NCI-H1105 treated with DMSO at 0.1 percent for 48 hours (cell line): ENCODE measurements at places on chromosomes 12 and 14.
A peak's percentile ranks its signal among the peaks of the same experiment; 100 is the strongest.

GRCh38 chr14:104460791-104461651, 118.5 kb upstream of the C14orf180 start:
- DNase-seq, result no peak

GRCh38 chr14:106694638-106695393, 1168.4 kb downstream of the TMEM121 start:
- DNase-seq, result peak; percentile 41

DNA sequence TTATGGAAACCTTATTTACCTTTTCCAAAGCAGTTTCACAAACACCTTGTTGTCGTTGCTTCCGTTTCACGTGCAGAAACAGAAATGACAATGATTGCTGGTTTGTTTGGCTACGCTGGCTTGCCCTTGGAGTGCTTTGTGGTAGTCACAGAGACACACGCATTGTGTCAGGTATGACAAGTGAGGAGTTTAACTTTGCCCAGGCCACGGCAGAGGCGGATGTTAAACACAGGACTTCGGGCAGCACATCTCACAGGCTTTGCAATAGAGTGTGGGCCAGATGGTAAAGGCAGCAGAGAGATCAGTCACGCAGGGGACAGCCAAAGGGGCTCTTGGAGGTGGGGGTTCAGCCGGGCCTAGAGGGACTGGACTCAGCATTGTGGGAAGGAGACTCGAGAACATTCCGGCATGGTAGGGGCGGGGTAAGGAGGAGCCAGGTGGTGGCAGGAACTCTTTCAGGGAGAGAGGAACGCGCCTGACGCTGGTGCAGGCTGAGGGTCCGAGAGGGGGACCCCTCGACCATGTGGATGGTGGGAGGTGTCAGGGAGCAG, 59.8 kb upstream of the KCNA1 start:
- no peak for DNase-seq

GRCh38 chr12:130870442-130871285, 1.2 kb upstream of the RAN start:
- no peak for DNase-seq

GRCh38 chr12:76031081-76031413, 529 bp downstream of the PHLDA1 start:
- peak; percentile 77 for DNase-seq

DNA sequence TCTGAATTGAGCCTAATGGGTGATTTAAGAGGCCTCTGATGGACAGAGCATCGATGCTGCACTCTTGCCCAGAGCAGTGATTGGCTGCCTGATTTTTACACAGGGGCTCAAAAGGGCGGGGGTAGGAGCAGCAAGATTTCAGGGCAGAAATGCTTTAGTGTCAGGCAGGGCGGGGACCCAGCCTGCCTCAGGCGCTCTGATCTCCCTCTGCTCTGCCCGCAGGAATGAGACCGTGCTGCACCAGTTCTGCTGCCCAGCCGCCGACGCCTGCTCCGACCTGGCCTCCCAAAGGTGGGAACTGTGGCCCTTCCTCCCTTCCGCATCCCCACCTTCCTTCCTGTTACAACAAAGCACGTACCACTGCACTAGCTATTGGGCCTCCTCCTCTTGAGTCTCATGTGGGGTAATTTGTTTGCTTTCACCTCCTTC, 32.4 kb downstream of the IQSEC3 start:
- DNase-seq, result no peak

- DNase-seq, result no peak
Measured at GRCh38 chr12:29437575-29437974, 56.6 kb upstream of the ERGIC2 start.

DNA sequence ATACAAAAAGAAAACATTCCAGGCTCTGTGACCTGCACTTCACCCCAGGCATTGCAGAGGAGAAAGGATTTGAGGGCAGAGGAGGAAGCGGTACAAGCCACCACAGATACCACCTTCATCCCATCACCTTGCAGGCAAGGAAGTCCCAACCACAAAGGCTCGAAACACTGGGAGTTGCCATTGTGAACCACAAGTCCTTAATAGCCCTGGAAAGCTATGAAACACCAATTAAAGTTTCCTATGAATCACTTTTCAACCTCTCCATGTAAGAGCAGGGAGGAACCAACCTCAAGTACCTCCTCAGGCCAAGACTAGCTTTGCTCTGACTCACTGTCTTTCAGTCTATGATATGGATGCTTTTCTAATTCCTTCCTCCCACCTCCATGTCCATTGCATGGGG, 27.0 kb downstream of the MAP3K9 start:
- DNase-seq, result no peak

DNA sequence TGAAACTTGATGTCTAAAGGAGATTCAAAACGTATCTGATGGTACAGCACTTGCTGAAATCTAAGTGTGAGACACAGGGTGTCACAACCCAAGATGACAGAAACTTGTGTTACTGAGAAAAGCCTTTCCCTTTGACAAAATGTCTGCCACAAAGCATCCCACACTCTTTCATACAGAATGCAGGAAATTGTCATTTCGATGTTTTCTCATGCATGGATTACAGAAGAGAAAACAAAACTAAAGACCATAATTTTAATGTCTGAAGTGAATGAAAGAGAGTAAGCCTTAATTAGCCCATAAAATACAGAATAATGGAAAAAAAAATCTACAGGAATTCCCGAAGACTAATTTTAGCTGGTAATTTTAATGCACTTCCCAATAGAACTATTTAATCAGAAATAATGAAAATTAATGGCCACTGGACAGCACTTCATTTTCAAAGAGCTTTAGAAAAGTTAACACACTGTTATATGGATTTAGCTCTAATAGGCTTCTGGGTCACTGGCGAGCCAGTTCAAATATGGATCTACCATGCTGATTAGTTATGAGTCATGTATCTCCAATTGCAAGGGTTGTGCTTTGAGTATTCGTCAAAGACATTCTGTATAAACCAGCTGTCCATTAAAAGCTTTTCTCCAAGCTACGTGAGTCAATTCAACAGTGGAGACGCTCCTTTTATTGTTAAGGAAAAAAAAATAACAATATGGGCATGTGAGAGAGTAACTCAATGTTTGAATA, 656.7 kb downstream of the SLC16A7 start:
- no peak for DNase-seq

DNA sequence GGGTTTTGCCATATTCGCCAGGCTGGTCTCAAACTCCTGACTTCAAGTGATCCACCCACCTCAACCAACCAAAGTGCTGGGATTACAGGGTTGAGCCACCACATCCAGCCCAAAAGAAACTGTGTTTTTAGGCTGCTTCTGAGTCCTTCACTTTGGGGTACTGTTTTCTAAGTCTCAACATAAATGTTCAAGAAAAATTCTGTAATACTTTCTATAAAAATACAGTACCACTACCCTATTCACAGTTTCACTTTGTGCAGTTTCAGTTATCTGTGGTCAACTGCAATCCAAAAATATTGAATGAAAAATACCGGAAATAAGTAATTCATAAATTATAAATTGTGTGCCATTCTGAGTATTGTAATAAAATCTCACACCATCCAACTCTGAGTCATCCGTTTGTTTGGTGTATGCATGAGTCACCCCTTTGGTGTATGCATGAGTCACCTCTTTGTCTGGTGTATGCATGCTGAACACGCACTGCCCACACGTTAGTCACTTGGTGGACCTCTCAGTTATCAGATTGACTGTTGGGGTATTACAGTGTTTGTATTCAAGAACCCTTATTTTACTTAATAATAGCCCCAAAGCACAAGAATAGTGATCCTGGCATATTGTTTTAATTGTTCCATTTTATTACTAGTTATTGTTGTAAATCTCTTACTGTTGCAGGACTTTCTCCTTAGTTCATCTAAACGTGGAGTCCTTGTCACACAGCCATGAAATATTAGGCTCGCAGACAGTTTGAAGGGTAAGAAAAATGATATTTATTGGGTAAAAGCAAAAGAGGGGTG, 190.2 kb downstream of the FSCB start:
- no peak for DNase-seq

GRCh38 chr12:32870716-32871115, 25.9 kb downstream of the PKP2 start:
- no peak for DNase-seq

GRCh38 chr14:50320283-50320682, 8.2 kb downstream of the DMAC2L start:
- no peak for DNase-seq

GRCh38 chr14:86987966-86988365, 1005.0 kb downstream of the GALC start:
- no peak for DNase-seq

DNA sequence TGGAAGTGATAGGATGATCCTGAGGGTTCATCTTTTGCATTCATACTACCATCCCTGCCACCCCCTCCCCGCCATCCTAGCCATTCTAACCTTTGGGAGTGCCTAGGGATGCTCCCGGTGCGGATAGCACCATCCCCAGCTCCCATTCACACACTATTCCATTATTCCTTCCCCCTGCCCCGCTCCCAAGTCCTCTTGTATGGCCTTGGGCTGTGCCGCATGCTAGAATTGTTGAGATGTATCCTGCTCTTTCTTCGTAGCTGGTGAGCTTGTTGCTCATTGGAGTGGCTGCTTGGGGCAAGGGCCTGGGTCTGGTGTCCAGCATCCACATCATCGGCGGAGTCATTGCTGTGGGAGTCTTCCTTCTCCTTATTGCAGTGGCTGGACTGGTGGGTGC, 644 bp downstream of the TSPAN31 start:
- no peak for DNase-seq

GRCh38 chr14:49114161-49114893, 471.9 kb downstream of the RPS29 start:
- DNase-seq, result no peak

DNA sequence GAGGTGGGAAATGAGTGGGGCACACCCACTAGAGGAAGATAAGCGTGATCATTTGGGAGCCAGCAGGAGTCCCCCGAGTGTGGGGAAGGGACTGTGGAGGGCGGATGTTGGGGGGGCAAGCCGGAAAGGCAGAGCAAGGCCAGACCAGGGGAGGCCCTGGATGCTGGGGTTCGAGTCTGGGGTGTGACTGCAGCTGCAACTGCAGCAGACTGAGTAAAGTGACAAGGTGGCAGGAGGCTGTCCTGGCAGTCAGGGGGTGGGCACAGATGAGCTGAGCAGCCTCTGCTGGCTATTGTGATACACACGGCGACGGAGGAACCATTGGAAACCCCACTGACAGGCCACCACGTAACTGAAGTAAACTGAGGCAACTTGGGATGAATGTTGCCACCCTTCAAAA, 110.2 kb downstream of the LGMN start:
- no peak for DNase-seq

GRCh38 chr12:15230137-15230536, 8.9 kb upstream of the RERG start:
- DNase-seq, result no peak

GRCh38 chr12:76143343-76144244, 59.1 kb upstream of the NAP1L1 start:
- DNase-seq, result peak; percentile 34

DNA sequence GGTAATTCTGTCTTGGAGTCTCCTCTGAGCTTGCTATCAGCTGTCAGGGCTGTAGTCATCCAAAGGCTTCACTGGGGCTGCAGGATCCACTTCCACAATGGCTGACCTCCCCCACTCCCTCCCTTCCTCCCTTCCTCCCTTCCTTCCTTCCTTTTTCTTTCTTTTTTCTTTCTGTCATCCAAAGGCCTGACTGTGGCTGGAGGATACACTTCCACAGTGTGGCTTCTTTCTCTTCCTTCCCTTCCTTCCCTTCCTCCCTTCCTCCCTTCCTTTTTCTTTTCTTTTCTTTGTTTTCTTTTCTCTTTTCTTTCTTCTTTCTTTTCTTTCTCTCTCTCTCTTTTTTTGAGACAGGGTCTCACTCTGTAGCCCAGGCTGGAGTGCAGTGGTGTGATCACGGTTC, 30.6 kb downstream of the ARF6 start:
- no peak for DNase-seq

GRCh38 chr12:81257947-81258551, 180.2 kb downstream of the ACSS3 start:
- DNase-seq, result peak; percentile 64

DNA sequence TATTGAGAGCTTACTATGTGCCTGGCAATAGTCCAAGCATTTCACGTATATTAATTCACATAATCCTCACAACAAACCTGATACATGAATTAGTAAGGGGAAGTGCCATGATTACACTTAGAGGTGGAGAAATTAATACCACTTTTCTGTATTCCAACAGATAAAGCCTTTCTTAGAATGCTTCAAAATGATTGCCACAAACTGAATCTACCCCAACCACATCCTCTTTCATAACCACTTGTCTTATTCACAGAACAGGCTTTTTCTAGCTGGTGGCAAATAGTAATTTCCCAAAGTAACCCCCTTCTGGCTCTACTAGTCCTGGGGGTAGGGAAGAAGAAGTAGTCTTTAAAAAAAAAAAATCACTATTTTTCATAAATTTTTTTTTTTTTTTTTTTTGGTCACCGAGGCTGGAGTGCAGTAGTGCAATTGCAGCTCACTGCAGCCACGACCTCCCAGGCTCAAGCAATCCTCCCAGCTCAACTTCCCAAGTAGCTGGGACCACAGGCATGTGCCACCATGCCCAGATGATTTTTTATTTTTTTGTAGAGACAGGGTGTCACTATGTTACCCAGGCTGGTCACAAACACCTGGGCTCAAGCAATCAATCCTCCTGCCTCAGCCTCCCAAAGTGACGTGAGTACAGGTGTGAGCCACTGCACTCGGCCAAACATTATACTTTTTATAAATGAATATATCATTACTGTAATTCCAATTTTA, 59.0 kb upstream of the ARID2 start:
- no peak for DNase-seq

DNA sequence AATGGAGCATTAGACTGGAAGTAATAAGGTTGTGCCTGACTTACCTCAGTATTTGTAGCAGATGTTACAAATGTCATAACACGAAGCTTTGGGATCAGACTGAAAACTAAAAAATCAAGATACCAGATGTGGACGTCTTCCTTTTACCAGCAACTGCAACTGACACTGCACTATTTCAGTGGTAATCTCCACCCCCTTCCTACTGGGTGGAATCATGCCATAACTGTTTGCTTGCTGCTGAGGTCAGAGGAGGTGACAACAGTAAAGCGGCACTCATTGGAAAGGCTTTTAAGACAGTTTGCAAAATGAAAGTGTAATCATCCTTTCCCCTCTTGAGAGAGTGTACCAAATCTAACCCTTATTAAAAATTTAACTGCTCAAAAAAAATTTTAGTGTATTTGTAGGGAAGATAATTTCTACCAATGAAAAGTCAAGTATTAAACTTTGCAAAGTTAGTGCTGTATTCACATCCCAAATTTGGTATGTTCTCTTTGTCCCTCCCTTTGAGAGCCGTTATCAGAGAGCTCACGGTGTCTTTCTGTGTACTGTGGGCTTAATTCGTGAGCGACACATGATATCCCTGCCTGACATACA, 420.7 kb downstream of the NPAS3 start:
- DNase-seq, result no peak

GRCh38 chr12:57124261-57124877, 3.9 kb upstream of the LRP1 start:
- peak; percentile 60 for DNase-seq

DNA sequence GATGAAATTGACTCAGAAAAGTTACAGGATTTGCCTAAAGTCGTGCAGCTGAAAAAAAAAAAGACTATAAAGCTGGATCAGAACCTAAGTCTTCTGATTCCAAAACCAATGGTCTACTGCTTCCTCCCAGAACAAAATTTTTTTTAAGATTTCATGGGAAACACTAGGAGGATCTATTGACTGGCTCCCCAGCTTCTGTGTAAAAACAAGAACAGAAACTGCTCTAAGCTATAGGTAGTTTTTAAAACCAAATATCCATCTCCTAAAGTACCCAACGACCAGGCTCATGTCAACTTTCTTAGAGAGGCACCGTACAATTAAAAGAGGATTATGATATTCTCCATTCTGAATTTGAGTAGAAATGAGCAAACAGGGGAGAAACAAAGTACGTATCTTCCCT, 9.4 kb downstream of the FMNL3 start:
- no peak for DNase-seq

- no peak for DNase-seq
Measured at GRCh38 chr14:34981743-34982420, 910 bp upstream of the SRP54 start.

- DNase-seq, result no peak
Measured at GRCh38 chr14:77222546-77223225, 41.1 kb downstream of the TMEM63C start.
